ENCODE measurements at places on chromosomes 16 and 17. TPM values are rescaled to one million over a fixed set of nuclear protein-coding genes. Genes with fewer than 3 reads are reported as not detected.

DNA sequence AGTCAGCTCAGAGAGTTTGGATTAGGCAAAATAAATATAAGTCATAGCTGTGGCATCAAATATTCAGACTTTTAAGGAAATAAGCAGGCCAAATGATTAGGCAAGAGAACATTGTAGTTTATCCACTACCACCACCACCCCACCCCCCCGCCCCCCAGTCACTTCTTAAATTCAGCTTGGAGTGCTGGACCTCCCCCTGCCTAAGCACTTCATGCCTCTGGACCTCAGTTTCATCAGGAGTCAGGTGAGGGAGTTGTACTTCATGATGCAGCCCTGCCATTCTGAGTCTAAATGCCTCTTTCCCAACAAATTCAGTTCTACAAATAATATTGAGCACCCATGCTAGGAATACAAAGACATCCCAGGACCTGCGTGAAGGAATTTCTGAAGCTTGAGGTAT, 2.0 kb downstream of the POLR2C start:
- peaks cover 6% of the 10 kb centered on the region for H3K4me1 ChIP-seq
- H3K27ac ChIP-seq, result no peak overlapping the region
- no peak for DNase-seq
- no peak overlapping the region for H3K4me3 ChIP-seq
- no peaks in the 10 kb centered on the region for H3K27me3 ChIP-seq

- H3K27me3 ChIP-seq, result no peaks in the 10 kb centered on the region
- no peaks in the 10 kb centered on the region for H3K36me3 ChIP-seq
- H3K4me1 ChIP-seq, result no peaks in the 10 kb centered on the region
- H3K4me3 ChIP-seq, result no peak overlapping the region
- H3K27ac ChIP-seq, result no peak overlapping the region
Measured at GRCh38 chr17:73887739-73888138, 243.5 kb upstream of the SDK2 start.

The MYH8 gene
- total RNA-seq, result not detected

DNA sequence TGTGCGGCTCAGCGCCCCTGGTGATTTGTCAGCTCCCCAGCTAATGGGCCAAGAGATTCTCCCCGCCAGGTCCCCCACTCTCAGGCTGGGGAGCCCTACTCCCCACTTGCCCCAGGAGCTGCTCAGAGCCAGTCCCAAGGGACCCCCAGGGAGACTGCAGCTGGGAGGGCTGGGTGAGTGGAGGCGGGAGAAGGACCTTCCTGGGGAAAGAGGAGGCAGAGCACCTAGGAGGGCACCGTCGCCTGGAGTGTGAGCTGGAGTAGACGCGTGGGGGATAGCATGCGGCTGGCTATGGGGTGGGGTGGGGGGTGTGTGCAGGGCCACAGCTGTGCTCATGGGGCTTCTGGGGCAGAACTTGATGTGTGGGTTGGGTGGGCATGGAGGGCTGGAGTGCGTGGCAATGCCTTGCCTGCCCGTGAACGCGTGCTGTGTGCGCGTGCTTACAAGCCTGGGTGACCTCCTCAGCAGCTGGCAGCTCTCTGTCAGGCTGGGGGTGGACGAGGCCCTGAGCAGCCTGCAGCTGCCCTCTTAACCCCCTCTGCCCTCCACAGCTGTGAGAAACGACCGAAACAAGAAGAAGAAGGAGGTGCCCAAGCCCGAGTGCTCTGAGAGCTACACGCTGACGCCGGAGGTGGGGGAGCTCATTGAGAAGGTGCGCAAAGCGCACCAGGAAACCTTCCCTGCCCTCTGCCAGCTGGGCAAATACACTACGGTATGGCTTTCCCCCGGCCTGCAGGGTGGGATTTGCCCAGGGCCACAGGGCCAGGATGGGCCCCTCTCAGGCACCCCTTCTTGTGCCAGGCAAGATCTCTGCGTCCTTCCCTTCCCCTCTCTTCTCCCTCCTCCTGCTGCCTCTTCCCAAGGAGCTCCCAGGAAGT, 12.9 kb downstream of the GJD3 start:
- peaks cover 35% of the 10 kb centered on the region for H3K4me1 ChIP-seq
- DNase-seq, result peak; percentile 24
- H3K27ac ChIP-seq, result peak overlapping the region; percentile 100
- no peaks in the 10 kb centered on the region for H3K27me3 ChIP-seq
- H3K4me3 ChIP-seq, result no peak overlapping the region

DNA sequence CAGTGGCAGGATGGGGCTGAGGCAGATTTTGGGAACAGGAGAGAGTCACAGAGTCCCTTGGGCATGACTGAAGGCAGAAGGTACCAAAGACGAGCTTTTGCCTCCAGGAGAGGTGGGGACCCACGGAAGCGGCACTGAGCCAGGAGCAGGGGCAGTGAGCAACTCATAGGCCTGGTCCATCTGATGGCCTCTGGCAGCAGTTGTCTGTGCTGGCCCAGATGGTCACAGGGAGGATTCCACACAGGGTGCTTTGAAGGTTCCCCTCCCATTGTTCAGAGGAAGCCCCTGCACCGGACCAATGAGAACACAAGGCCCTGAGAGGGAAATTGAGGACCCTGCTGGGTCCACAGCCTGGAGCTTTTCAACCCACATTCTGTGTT, 360.3 kb upstream of the TNRC6C start:
- H3K27me3 ChIP-seq, result no peaks in the 10 kb centered on the region
- no peak for DNase-seq
- H3K27ac ChIP-seq, result no peak overlapping the region

GRCh38 chr17:50161911-50162288, 3.9 kb upstream of the SGCA start:
- H3K4me3 ChIP-seq, result no peak overlapping the region
- peaks cover 12% of the 10 kb centered on the region for H3K4me1 ChIP-seq
- H3K27me3 ChIP-seq, result no peaks in the 10 kb centered on the region
- no peaks in the 10 kb centered on the region for H3K36me3 ChIP-seq
- no peak overlapping the region for H3K27ac ChIP-seq
- DNase-seq, result no peak

GRCh38 chr16:19884611-19885450, at the start of gene GPRC5B:
Gene GPRC5B (minus strand): TSS chr16:19884848. CDS start chr16:19872845, 12,003 bp downstream.
- H3K4me3 ChIP-seq, result peak within 1 kb of the TSS; percentile 18
- H3K36me3 ChIP-seq, result no peaks in the 10 kb centered on the region
- H3K27ac ChIP-seq, result no peak within 1 kb of the TSS
- peaks cover 5% of the 10 kb centered on the region for H3K4me1 ChIP-seq
- DNase-seq, result peak; percentile 18

The ARL5C gene
- not detected for total RNA-seq

DNA sequence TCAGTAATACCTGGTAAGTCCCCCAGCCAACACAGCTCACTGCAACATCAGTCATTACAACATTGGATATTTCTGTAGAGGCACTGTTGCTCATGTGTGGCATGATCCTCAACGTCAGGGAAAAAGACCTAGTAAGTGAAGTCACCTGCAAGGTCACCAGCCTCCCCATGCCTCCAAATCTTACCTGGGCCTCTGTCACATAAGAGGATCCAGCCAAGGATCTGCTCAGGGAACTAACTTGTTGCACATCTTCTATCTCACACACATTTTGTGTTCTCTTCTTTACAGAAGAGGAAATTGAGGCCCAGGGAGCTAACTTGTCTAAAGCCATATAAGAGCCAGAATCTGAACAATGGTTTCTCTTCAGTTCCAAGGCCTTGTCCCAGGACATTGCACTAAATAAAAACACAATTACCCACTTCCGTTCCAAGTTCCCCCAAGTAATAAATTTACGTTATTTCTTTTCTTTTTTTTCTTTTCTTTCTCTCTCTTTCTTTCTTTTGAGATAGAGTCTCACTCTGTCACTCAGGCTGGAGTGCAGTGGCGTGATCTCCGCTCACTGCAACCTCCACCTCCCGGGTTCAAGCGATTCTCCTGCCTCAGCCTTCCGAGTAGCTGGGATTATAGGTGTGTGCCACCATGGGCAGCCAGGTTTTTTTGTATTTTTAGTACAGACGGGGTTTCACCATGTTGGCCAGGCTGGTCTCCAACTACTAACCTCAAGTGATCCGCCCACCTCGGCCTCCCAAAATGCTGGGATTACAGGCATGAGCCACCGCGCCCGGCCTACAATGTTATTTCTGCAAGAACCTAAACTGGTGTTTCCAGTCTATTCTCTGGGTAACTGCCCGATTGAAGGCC, 1.3 kb downstream of the SHMT1 start:
- no peak for DNase-seq
- peaks cover 12% of the 10 kb centered on the region for H3K4me1 ChIP-seq
- no peaks in the 10 kb centered on the region for H3K27me3 ChIP-seq
- no peak overlapping the region for H3K4me3 ChIP-seq
- H3K27ac ChIP-seq, result no peak overlapping the region

The SLC4A1 gene
- not detected for total RNA-seq

DNA sequence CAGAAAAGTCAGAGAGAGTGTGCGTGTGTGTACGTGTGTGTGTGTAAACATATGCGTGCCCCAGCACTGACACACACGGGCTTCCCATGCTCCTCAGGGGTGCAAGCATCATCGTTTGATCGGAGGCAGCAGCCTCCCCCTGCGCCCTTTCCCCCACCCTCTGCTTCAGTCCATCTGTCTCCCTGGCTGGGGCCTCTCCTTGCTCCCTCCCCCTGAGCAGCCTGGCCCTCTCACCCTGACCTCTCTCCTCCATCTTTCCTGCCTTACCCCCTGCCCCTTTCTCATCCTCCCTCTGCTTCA, 4.4 kb downstream of the STX1B start:
- H3K27ac ChIP-seq, result no peak overlapping the region
- H3K27me3 ChIP-seq, result peaks cover 14% of the 10 kb centered on the region
- no peaks in the 10 kb centered on the region for H3K36me3 ChIP-seq
- no peaks in the 10 kb centered on the region for H3K4me1 ChIP-seq

The TBC1D24 gene
- total RNA-seq, result 15.3 TPM

GRCh38 chr17:69810326-69810965, 264.6 kb upstream of the KCNJ16 start:
- H3K27ac ChIP-seq, result no peak overlapping the region
- no peaks in the 10 kb centered on the region for H3K4me1 ChIP-seq
- H3K36me3 ChIP-seq, result no peaks in the 10 kb centered on the region
- H3K27me3 ChIP-seq, result no peaks in the 10 kb centered on the region

DNA sequence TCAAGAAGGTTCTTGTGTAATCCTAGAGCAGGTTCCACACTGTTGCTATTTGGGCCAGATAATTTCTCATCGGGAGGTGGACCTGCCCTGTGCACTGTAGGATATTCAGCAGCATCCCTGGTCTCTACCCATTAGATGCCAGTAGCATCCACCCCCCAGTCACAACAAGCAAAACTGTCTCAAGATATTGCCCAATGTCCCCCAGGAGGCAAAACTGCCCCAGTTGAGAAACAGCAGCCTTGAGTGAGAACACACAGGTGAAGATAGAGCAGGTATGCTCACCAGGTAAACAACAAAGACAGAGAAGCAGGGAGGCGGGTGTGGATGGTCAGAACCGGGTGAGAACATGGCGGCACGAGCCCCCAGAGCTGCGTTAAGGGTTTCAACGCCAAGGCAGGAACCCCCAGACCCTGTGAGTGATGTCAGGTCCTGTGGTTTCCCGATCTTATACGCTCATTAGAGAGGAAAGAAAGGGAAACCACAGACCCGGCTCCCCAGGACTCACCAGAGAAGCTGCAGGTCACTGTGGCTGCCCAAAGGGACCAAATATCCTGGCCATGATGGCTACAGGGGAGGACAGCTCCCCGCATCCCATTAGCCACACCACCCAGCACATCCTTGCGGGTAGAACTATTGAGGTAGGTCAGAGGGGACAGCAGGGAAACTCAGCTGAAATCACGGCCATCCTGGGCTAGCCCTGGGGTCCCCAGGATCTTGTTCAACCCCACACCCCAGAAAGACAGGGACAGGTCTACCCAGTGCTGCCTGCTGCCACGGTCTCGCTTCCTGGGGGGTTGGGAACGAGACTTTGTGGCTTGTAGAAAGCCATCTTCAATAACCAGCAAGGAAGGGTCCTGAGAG, 21.2 kb downstream of the CDC42EP4 start:
- H3K36me3 ChIP-seq, result no peaks in the 10 kb centered on the region
- no peak for DNase-seq
- H3K4me1 ChIP-seq, result peaks cover 69% of the 10 kb centered on the region
- H3K27ac ChIP-seq, result peak overlapping the region; percentile 89
- H3K27me3 ChIP-seq, result no peaks in the 10 kb centered on the region

DNA sequence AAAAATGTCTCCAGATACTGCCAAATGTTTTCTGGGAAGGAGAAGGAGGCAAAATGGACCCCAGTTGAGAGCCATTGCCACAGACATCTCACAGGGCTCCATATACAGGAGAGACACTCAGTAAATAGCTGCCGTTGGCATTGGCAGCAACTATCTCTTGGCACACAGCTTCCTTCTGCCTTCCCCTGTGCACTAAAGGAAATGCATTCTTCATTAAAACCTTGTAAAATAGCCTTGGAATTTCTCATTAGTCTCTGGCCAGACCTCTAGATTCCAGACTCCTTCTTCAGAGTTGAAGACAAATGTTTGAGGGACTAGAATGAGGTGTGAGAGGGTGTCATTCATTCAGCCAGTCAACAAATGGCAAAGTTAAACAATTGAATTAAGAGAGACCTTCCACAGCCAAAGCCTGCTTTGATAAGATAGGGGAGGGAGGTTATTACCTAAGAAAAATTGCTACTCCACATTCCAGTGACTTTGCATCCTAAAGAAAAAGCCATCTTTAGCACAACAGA, 223.9 kb upstream of the HS3ST3A1 start:
- no peaks in the 10 kb centered on the region for H3K4me1 ChIP-seq
- no peak overlapping the region for H3K27ac ChIP-seq
- no peaks in the 10 kb centered on the region for H3K36me3 ChIP-seq
- H3K27me3 ChIP-seq, result no peaks in the 10 kb centered on the region
- DNase-seq, result no peak

The BRIP1 gene
- 1.1 TPM for total RNA-seq

The PDILT gene
- total RNA-seq, result not detected

- no peak overlapping the region for H3K27ac ChIP-seq
- DNase-seq, result no peak
- no peak overlapping the region for H3K4me3 ChIP-seq
Measured at GRCh38 chr16:2022723-2023091, 3.1 kb downstream of the NPW start.

GRCh38 chr16:84911486-84912216, 91.9 kb downstream of the CRISPLD2 start:
- H3K4me1 ChIP-seq, result peaks cover 28% of the 10 kb centered on the region
- no peak overlapping the region for H3K4me3 ChIP-seq
- no peaks in the 10 kb centered on the region for H3K27me3 ChIP-seq
- H3K36me3 ChIP-seq, result no peaks in the 10 kb centered on the region
- no peak for DNase-seq

The CHST4 gene
- total RNA-seq, result 3.4 TPM

- no peak overlapping the region for H3K4me3 ChIP-seq
- no peaks in the 10 kb centered on the region for H3K4me1 ChIP-seq
- H3K36me3 ChIP-seq, result no peaks in the 10 kb centered on the region
- no peak for DNase-seq
Measured at GRCh38 chr17:53217311-53217710, 605.4 kb upstream of the KIF2B start.

GRCh38 chr17:28227316-28228108, 91.5 kb upstream of the TMEM97 start:
- H3K27me3 ChIP-seq, result no peaks in the 10 kb centered on the region
- H3K4me3 ChIP-seq, result no peak overlapping the region
- peak overlapping the region; percentile 93 for H3K27ac ChIP-seq
- peak; percentile 94 for DNase-seq

- H3K4me3 ChIP-seq, result no peak overlapping the region
- no peaks in the 10 kb centered on the region for H3K4me1 ChIP-seq
- H3K36me3 ChIP-seq, result no peaks in the 10 kb centered on the region
- no peak for DNase-seq
- H3K27me3 ChIP-seq, result no peaks in the 10 kb centered on the region
Measured at GRCh38 chr16:49399594-49400364, 26.2 kb downstream of the C16orf78 start.

The TBC1D3H gene
- not detected for total RNA-seq

GRCh38 chr16:5027575-5028235, 6.0 kb downstream of the NAGPA start:
- no peak overlapping the region for H3K27ac ChIP-seq
- H3K4me3 ChIP-seq, result no peak overlapping the region
- H3K36me3 ChIP-seq, result peaks cover 20% of the 10 kb centered on the region
- H3K27me3 ChIP-seq, result no peaks in the 10 kb centered on the region
